CD4-positive, alpha-beta memory T cell (primary cell): ENCODE measurements at places on chromosomes 4 and X. TPM values are rescaled to one million over a fixed set of nuclear protein-coding genes. Genes with fewer than 3 reads are reported as not detected.

DNA sequence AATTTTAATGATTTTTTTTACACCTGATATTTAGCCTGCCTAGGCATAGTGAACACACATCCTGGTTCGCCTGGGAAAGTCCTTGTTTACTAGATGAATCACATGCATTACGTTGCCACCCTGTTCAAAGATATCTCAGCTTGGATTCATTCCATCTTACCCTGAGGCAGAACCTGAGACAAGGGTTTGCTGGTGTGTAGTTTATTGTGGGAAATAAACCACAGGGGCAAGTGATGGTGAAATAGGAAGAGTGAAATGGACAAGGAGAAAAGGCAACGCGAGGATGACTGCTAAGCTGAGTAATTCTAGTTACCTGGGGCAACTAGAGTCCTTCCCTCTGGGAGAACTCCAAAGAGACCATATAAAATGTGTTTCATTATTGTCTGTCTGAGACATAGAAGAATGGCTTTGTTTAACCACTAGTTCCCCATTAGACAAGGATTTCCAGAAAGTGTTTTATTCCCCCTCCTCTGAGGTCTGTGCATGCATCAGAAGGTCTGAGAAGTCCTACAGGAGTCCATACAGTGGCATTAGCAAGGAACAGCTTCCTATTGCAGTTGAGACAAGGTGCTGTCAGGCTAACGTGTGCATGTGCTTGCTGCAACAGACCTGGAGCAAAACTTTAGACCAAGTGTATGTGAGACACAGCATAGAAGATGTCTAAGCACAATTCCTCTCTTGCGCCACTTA is 797.3 kb upstream of the FRG1 start:
- DNase-seq = no peak

DNA sequence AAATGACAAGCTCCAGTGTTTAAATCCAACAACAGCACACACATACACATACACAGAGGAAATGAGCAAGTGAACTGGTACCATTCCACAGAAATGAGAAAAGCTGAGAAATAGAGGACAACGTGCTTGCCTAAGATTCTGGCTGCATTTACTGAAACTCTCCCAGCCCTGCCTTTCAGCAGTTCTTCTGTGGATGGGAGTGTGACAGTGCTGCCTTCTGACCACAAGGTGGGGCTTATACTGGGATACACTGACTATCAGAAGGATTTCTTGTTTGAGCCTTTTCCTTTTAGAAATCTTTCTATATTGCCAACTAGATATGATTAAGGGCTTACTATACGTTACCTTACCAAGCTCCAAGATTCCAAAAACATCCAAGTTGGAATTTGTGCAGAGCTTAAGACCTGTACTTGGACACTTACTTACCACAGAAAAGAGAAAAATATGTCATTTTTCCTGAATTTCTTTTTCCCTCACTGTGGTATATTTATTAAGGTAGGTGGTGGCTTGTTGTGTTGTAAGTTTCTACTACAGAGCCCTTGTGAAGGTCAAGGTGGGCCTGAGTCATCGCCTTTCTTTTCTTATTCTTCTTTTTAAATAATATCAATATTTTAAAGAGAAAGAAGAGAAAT is 10.7 kb upstream of the CXCL8 start:
- no peak for DNase-seq

GRCh38 chrX:6683353-6683752 is 148.4 kb upstream of the VCX3A start:
- DNase-seq = no peak

DNA sequence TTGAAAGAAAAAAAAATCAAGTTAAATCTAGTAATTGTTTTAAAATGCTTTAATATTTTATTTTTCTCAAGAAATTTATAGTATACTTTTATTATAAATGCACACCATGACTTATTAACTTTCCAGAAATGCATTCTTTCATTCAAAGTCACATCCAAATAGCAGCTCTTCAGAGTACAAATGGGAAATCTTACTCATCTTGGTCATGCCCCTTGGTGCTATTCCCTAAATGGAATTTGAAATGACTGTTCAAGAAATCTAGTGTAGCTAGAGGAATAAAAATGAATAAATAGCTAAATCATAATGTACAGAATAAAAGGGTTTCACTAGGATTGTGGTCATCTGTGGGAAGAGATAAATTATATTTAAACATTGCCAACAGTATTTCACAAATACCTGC is 1139.7 kb downstream of the PCDH18 start:
- no peak for DNase-seq

Gene VBP1
- 33.9 TPM for total RNA-seq
